ENCODE measurements at places on chromosomes 5 and 9.
A peak's percentile ranks its signal among the peaks of the same experiment; 100 is the strongest.

DNA sequence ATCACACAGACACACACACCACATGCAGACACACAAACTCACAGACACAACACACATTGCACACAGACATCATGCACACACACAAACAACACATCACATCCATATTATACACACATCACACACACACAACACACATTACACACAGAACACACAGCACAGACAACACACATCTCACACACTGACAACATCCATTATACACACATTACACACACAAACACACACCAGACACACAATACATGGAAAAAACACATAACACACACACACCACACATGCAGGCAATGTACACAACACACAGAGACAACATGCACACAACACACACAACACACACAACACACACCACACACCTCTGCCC, 4.8 kb upstream of the CCDC187 start:
- no peak for DNase-seq

DNA sequence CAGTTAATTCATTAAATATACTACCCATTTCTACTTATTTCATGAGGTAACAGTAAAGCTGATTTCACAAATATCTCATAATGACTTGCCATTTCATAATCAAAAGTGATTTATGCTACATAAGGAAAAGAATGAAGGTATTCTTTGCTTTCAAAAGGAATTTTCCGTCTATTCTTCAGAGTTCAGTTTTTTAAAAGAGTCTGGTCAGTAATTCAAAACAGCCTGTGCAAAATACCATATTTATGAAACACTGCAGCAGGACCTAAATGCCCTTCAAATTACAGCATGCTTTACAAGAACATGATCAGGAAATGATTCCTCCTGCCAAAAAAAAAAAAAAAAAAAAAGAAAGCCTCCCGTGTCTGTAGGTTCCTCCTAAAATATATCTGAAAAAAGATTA, 154.7 kb downstream of the KIAA0825 start:
- DNase-seq: no peak

DNA sequence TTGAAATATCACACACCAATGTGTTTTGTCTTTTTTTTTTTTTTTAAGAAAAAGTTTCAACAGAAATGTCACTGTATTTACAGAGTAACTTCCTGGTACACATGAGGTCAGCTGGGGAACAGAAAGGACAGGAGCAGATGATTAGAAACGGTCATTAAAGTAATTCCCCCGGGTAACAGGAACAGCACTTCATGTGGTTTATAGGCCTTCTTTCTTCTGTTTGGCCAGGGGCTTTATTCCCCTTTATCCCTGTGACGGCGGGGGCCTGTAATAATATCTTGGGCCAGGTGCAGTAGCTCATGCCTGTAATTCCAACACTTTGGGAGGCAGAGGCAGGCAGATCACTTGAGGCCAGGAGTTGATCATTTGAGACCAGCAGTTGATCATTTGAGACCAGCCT, 30.5 kb upstream of the MSH3 start:
- DNase-seq: no peak

DNA sequence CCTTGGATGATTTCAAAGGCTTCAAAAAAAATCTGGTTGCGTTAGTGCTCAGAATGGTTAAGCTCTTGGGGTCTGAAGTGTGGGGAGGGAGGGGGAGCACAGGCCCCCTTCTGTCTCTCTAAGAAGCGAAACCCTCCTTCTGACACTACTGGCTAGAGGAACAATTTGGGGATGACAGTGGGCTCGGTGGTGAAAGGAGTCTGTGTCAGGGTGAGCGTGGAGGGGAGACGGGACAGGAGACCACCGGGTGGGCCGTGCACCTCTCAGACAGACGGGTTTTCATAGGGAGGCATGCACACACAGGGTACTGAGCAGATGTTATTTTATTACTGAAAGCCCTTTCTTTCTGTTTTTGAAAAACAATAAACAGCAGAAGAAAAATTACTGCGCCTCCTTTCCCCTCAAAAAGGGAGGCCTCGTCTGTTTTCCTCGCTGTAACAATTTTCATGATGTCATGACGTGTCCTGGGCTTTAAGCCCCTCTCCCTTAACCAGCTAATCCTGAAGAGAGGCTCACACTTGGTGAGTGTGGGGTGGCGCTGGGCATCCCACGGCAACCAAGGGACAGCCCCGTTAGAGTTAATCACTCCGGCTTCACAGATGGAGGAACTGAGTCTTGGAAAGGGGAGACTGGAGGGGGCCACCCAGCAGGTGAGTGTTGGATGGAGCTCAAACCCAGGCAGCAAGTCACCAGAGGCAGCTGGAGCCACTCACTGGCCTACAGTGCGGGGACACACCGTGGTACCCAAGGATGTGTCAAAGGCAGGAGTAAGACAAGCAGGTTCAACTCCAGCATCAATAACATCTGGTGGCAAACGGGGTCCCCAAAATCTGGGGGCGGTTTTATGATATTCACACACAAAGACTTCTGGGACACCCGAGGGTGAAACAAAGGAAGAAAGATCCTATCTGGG, 53.4 kb downstream of the PTCH1 start:
- DNase-seq: no peak

GRCh38 chr9:14198047-14198840, 115.7 kb downstream of the NFIB start:
- no peak for DNase-seq

DNA sequence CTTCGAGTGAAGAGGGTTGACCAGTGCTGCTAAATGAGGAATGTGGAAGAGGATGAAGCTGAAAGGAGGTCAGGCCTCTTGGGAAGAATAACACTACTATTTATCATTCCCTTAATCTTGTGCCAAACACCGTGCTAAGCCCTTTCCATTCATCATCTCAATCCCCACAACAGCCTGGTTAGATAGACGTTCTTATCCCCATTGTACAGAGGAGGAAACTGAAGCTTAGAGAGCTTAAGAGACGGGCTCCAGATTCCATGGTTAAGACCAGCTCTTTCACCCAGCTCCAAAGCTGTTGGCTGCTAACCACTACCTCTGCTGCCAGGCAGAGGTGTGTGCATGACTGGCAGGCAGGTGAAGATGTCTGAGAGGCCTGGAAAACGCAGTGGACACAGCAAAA, 868 bp upstream of the EPB41L4B start:
- no peak for DNase-seq

DNA sequence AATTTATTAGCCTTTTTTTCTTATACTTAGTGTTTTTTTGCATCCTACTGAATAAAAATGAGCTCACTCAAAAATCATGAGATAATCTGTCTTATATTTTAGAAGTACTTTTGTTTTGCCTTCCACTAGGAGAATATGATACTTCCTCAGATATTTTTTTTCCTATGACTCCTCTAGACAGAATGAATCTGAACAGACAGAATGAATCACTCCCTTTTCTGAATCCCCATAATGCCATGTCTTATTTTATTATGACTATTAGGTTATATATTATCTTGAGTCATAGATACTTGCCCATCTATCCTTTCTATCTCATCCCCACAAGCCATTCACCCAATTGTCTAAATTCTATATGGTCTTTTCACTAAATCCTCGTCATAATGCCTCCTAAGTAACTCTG, 134.6 kb downstream of the BRINP1 start:
- no peak for DNase-seq

- no peak for DNase-seq
Measured at GRCh38 chr5:173535976-173536639, 80.3 kb downstream of the BOD1 start.

DNA sequence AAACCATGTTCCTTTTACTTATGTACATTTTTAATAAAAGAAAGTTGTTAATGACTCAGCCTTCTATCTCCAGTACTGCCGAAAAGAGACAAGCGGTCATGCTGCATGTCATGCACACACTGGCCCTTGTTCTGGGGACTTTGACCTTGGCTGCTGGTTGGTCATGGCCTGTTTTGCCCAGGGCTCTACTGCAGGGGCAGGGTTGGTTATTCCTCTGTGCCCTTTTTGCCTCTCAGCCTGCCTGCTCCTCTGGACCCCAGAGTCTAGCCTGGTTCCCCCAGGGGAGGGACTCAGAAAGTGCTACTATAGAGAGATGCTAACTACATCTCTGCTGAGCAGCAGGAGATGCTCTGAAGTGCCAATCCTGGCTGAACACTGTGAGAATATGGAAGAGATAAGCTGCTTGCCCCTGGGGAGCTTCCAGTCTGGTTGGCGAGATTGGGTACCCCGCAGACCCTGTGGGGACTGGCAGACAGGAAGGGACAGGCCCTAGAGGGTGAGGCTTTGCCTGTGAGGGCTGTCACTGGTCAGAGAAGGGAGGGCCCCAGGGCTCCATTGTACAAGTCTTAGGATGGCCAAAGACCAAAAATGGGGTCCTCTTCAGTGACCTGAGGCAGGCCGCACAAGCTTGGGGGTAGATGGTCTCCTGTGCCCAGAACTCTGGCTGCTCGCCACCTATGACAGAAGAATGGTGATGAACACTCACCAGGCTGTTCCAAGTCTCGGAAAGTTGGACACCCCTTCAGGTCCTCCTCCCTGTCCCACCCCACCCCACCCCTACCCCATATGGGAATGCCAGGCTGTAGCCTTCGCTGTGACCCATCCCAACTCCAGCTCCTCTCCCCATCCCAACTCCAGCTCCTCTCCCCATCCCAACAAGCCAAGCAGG, 14.3 kb downstream of the IRF1 start:
- peak; percentile 27 for DNase-seq

DNA sequence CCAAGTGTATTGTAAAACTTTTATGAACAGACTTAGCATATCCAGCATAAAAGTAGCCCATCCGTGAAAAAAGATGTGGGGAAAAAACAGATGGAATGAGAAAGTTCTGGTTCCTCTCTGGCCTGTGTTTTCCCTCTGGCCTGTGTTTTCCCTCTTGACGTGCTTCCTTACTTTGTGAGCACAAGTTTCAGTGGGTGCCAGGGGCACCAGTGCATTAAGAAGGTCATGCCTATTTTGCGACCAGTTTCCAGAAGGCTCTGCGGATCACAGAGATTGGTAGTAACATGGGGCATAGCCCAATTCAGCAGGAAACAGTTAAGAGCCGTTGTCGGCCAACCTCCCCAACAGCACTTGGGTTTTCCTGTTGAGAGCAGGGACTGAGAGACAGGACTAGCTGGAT, 43.7 kb downstream of the IQGAP2 start:
- no peak for DNase-seq

- no peak for DNase-seq
Measured at GRCh38 chr5:82426464-82427154, 148.5 kb upstream of the RPS23 start.

DNA sequence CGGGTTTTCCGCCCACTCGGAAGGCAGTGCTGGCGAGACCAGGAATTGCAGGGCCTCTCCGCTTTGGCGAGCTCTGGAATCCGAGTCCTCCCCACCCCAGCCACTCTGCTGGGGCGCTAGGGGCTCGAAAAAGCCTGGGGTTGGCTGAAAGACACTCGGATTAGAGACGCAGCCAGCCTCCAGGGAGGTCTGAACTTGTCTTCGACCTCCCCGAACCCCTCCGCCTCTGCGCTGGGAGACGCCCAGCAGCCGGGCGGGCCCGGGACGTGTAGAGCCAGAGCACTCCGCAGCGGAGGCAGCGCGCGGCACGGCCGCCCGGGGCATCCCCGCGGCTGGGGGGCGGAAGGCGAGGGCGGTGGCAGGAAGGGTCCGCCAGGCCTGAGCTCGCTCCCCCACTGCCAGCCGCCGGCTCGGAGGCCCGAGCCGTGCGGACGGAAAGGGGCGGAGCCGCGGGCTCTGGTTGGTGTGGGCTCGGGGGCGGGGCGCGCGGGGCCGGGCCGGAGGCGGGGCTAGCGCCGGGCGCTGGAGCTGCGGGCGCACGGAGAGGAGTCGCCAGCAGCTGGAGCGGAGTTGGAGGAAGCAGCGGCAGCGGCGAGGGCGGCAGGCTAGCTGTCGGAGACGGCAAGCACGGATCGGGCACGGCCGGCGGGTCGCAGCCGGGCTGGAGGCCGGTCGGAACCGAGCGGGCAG, at the start of gene PIK3R1:
TSS of gene PIK3R1 (plus strand) at position 549 of the 690 bp plus-strand sequence. CDS start 10,920 bp downstream, outside the sequence.
- peak; percentile 93 for DNase-seq

- DNase-seq: no peak
Measured at GRCh38 chr9:135227641-135228251, 140.3 kb downstream of the OLFM1 start.

GRCh38 chr9:94631599-94631998, 7.7 kb downstream of the FBP1 start:
- no peak for DNase-seq

DNA sequence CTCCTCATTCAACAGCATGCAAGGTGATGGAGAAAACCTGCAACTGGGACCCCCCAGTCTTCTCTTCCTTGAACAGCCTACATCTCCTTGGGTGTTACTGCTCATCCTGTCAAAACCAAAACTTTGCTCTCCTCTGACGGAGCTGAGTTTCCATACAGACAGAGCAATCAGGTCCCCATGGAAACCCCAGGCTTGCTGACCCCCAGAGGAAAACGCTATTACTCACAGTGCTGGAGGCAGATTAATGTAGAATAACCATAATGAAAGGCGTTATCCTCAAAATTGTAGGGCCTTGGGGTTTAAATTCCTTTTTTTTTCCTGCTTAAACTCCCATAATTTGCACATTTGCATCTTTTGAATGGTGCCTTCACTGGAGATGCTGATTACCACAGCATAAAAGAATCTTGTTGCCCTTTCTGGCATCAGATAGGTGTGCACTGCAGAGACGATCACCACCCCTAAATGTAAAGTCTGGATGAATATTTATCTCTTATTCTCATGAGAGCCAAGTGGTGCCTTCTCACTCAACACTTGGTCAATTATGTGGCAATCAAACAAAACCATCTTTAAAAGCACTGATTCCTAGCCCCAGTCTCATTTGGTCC, 126.3 kb downstream of the MSX2 start:
- no peak for DNase-seq

DNA sequence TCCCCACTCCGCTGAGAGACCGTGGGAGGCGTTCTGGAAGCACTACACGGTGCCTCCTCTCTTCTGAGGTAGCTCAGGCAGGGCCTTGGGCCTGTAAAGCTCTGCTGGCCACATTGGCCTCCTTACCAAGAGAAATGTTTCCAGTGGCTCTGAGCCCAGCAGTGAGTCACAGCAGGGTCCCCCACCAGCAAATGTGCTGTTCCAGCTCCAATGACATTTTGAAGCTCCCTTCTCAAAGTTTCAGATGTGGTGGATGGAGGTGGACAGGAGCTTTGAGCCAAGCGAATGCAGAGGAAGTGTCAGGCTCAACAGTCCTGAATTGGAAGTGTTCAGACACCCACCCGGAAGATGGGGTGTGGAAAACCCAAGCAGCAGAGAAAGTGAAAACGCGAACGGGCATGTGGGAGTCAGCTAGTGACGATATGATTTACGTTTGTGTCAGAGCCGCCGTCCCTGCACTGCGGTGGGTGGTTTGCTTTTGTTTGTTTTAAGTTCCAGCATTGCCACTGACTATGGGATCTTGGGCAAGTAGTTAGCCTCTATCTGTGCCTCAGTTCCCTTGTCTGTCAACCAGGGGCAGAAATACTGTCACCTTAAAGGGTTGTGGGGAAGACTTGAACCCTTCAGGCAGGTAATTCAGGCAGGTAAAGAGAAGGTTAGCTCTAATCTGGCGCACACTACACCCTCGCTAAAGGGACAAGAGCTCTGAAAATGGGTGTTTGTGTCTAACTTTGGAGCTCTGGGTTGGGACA, 38.2 kb downstream of the C5orf15 start:
- peak; percentile 45 for DNase-seq

- no peak for DNase-seq
Measured at GRCh38 chr9:134793288-134794188, 87.1 kb upstream of the FCN2 start.

GRCh38 chr9:89916001-89916597, 311.3 kb downstream of the GADD45G start:
- DNase-seq: no peak
